NCI-H526 treated with DMSO at 0.1 percent for 48 hours (cell line): ENCODE measurements at places on chromosomes 3 and 15.

DNA sequence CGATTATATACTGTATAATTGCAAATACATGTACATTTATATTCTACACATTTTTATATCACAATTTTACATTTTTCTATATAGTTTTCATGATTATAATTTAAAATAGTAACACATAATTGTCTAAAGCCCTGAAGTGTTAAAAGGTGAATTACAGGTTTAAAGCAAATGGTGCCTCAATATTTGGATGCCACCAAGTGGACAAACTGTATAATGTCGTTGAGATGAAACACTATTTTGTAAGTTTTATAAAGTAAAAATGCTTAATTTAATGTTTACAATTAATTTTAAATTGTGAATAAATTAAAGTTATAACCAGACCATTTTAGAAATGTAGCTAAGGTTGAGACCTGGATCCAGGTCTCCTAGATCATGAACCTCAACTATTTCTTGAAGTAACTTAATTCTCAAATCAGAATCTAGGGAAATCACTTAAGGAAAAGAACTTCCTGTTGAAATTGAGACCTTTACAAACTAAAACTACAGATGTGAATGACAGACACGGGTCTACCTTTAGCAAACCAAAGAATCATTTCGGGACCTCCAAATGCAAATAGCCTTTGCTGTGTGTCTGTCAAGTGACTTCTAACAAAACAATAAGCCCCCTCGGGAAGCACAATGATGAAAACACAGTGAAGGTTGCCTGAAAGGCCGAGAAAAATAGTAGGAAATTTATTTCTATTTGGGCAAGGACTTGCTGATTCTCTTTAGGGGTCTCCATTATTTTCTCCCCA is 37.8 kb downstream of the EHHADH start:
- DNase-seq = no peak

DNA sequence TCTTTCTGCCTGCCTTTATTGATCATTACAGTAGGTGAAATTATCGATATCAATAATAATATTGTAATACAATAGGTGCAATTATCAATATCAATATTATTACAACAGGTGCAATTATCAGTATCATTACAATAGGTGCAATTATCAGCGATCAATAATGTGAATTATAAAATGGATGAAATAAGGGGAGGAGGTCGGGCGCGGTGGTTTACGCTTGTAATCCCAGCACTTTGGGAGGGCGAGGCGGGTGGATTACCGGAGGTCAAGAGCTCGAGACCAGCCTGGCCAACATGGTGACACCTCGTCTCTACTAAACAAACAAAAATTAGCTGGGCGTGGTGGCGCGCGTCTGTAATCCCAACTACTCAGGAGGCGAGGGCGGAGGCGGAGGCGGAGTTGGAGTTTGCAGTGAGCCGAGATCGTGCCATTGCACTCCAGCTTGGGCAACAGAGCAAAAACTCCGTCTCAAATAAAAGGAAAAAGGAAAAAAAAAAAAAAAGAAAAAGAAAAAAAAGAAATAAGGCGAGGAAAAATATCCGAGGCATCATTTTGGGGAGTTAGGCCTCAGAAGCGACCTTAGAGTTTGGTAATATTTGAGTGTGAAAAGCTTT is 611 bp upstream of the BNIP2 start:
- DNase-seq = peak; percentile 78

- no peak for DNase-seq
Measured at GRCh38 chr15:48625126-48625525, 20.4 kb downstream of the FBN1 start.

GRCh38 chr15:80401456-80401855 is 2.7 kb upstream of the ARNT2 start:
- DNase-seq = peak; percentile 7

DNA sequence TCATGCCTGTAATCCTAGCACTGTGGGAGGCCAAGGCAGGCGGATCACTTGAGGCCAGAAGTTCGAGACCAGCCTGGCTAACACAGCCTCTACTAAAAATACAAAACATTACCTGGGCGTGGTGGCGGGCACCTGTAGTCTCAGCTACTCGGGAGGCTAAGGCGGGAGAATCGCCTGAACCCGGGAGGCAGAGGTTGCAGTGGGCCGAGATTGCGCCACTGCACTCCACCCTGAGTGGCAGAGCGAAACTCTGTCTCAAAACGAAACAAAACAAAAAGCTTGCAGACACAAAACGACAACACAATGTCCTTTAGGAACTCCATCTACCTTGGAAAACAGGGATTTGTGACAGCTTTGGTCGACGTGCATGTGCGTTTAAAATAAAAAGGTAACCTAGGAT is 716 bp upstream of the KLHL24 start:
- no peak for DNase-seq

DNA sequence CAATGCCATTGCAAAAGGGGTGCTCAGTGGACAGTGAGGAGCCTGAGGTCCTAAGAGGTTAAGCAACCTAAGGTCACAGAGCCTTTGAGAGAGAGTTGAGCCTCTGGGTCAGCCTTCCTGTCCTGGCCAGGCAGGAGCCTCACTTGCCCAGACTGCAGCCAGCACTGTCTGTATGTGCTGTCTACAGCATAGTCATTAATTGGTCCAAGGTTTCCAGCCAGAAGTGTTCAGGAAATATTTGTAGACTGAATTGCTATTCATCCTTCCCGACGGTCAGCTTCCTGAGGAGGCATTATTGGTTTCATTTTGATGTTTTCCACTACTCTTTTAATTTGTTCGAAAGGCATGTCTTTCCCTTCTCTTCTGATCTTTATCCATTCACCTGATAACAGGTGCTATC is 8.1 kb downstream of the SEC13 start:
- DNase-seq = no peak

GRCh38 chr3:79139395-79140068 is 628.3 kb downstream of the ROBO1 start:
- DNase-seq = no peak

DNA sequence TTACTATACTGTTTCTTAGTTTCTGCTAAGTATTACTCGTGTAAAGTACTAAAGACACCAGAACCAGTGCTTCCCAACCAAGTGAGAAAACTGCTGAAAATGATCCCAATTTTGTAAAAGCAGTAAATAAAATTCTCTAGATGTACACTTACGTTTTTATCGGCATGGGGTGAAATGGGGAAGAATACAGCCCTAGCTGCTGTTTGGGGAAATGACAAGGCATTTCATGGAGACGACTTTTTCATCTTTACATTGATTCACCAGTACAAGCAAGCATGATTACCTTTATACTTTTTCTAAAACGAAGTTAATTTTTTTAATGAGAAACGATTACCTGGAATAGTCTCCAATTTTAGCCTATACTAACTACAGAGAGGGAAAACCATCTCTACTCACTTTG is 1.4 kb downstream of the PSMD6 start:
- no peak for DNase-seq
